ENCODE measurements at places on chromosomes 5 and 9.

- peak; percentile 35 for DNase-seq
These were observed 427.2 kb downstream of the SPOCK1 start for GRCh38 chr5:137071931-137072330.

- no peak for DNase-seq
These were observed 83.7 kb upstream of the BARHL1 start for GRCh38 chr9:132498531-132499210.

- DNase-seq, result peak; percentile 45
These were observed 31.7 kb upstream of the MEIKIN start for GRCh38 chr5:131977212-131977604.

DNA sequence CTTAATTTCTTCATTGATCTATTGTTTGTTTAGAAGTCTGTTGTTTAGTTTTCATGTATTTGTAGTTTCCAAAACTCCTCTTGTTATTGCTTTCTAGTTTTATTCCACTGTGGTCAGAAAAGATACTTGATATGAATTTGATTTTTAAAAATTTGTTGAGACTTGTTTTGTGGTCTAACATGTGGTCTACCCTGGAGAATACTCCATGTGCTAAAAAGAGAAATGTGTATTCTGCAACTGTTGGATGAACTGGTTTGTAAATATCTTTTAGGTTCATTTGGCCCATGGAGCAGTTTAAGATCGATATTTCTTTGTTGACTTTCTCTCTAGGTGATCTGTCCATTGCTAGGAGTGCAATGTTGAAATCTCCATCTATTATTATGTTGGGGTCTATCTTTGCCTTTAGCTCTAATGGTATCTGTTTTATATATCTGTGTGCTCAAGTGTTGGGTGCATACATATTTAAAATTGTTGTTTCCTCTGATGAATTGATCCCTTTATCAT lies 150.6 kb upstream of the ATP10B start:
- DNase-seq, result no peak

DNA sequence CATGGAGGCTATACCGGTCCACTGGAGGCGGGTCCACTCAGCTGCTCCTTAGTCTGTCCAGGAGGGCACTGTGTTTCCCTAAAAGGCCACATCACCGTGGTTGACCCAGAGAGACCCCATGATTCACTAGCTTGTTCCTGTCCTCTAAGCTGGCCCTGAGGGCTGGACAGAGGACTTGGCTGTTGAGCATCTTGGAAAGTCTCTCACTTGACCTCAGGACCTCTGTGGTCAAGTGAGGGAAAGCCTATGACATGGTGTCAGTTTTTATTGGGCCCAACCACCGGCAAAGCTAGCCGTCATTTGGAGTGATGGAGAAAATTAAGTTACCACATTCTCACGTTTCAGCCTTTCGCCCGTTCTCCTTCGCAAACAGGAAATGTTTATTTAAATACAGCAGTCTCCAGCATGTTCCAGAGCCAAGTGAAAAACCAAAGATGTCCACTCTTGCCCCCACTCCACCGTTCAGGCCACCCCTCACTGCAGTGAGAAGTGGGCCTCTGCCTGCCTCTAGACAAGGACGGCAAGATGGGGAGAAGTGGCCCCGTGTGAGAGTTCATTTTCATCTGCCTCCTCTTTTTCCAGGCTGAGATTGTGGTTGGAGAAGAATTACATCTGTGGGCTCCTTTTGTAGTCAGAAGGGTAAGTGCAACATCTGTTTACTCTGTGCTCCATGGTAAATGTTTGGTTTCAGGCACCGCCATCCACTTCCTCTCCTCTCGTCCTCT lies 4.4 kb downstream of the SLIT3 start:
- peak; percentile 86 for DNase-seq

GRCh38 chr5:54175-54730 lies 37.7 kb upstream of the PLEKHG4B start:
- DNase-seq, result no peak

- no peak for DNase-seq
These were observed 67.5 kb downstream of the KCNIP1 start for GRCh38 chr5:170571281-170571731.

DNA sequence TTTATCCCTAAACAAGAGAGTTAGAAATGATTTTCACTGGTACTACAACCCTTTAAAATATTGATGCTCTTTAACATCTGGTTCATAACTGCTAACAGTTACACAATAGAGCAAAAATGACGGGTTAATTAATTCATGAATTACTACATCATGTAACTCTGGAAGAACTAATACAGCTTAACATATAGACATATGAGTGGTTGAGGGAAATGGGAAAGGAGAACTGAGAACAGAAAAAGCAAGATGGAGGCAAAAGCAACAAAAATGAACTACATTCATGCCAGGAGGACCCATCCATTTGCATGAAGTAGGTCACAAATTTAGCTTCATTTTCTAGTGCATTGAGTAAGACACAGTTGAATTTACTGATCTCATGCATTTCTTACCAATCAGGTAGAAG lies 61.8 kb downstream of the C9 start:
- no peak for DNase-seq

DNA sequence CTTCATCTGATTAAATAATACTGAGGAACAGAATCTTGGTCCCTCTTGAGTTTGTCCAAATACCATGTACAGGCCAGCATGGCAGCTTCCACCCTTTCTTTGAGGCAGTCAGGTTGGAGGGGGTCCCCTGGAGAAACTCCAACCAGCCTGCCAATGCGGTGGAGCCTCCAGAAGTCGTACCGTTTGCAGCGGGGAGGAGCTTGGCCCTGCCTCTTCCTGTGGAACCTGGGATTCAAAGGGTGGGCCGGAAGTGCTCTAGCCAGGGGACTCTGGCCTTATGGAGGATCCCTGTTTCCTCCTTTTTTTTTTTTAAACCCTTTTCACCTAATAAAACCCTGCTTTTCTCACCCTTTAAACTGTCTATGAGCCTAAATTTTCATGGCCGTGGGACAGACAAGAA lies 216.3 kb upstream of the ZNF608 start:
- no peak for DNase-seq

- no peak for DNase-seq
These were observed 2.0 kb downstream of the ASPN start for GRCh38 chr9:92480291-92480771.

DNA sequence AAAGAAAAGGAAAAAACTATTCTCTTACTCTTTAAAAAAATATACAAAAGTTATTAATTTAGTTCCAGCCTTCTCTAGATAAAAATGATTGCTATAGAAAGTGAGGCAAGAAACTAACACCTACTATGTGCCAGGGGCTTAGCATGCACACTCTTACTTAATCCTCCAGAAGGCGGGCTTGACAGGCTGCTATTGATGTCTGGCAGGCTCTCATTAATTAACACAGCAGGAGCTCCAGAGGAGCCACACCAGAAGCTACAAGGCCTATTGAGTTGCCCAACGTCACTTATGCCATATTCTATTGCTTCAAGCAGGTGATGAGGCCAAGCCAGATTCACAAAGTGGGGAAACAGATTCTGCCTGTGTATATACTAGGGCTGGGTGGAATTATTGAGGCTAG lies 54.6 kb upstream of the CLINT1 start:
- DNase-seq, result no peak

- peak; percentile 61 for DNase-seq
These were observed 20.3 kb downstream of the CAMSAP1 start for GRCh38 chr9:135887021-135887507.

DNA sequence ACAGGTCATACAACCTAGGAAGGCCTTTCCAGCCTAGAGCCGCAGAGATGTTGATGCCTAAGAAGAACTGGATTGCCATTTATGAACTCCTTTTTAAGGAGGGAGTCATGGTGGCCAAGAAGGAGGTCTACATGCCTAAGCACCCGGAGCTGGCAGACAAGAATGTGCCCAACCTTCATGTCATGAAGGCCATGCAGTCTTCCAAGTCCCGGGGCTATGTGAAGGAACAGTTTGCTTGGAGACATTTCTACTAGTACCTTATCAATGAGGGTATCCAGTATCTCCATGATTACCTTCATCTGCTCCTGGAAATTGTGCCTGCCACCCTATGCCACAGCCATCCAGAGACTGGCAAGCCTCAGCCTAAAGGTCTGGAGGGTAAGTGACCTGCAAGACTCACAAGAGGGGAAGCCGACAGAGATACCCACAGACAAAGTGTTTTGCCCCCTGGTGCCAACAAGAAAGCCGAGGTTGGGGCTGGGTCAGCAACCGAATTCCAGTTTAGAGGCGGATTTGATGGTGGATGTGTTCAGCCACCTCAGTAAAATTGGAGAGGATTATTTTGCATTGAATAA lies 11.2 kb upstream of the CDKN2AIPNL start:
- no peak for DNase-seq

DNA sequence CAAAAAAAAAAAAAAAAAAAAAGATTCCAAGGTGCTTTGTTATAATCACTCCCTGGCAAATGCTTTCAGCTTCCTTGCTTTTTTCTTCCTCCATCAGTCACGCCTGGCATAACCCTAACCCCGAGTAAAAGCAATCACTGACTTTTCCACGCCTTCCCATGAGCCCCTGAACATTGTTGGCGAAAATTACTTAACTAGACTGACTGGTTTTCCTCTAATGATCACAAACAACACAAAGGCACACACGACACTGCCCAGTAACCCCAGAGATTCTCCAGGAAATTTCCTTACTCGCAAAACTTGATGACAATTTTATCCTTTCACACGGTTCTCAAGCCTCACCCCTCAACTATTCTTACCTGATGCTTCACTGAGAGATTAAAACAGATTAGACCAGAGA lies 11.4 kb upstream of the PTGR1 start:
- no peak for DNase-seq

- no peak for DNase-seq
These were observed 18.8 kb downstream of the BRD8 start for GRCh38 chr5:138159666-138160065.

GRCh38 chr5:10151656-10152055 lies 98.0 kb downstream of the ATPSCKMT start:
- no peak for DNase-seq

DNA sequence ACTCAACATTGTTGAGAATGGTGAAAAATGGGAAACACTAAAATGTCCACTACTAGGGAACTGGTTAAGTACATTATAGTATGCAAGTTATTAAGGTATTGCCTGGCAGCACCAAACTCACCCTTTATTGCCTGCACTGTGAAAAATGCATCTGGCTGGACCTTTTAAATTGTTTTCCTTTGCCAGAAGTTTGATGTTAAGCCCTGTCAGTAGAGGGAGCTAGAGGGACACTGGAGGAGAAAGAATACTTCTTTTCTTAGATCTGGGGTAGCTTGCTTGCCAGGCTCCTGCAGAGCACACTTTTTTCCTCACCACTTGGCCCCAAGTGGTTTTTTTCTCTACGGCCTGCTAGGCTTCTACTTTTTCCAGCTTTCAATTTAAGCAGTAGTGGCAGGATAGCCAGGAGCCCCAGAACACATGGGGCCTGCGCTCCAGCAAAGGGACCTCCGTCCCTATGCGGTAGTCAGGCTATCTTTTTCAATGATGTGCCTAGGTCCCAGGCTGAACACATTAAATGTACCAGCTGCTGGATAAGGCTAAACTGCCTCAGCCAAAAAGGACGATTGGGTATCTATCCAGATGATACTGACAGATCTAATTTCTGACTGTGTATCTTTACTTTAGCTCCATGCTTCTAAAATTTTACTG lies 8.0 kb upstream of the HABP4 start:
- no peak for DNase-seq

DNA sequence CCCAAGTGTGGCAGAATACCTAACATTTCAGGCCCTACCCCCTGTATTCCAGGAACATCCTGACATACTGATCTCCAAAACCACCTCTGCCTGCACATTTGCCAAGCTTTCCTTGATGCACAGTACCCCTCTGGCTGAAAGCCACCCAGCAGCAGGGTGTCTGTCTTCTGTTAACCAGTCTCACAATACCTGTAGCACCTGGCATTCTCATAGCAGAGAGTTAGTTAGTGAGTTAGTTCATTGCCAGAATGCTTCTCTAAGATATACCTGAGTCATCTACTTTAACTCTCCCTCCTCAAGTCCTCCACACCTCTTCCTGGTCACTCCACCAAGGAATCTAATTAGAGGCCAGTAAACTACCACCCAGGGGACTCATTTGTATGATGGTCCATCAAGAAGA lies 46.1 kb upstream of the IL7R start:
- no peak for DNase-seq

DNA sequence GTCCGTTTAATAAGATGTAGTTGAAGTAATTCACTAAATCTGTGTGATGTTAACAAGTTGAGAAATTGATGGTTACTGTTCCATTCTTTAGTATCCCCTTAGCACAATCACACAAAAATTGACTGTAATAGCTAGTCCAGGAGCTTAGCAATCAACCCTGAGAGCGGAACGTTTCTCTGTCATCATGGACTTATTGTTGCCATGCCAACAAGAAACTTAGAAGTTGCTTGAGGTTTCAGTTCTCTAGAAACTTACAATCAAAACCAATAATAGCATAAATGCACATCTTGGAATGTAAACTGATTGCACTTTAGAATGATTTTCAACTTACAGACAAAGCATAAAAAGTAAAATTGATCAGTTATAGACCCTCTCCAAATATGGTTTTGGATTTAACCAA lies 125.4 kb upstream of the ANKH start:
- no peak for DNase-seq

DNA sequence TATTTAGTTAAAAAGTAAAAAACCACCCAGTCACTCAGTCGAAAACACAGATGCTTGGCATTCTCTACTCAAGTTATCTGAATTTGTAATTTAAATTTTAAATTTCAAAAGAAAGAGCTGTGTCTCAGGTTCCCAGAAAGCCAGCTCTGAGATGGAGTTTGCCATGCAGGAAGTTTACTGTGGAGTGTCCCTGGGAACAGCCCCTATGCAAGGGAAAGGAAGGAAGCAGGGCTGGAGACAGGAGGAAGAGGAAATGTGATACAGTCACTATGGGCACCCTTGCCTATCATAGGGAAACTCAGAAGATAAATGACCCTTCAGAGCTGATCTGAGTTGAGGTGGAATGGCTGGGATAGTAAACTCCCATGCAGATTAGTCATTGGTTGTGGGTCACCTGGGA lies 408.8 kb upstream of the ACTBL2 start:
- DNase-seq, result no peak

- no peak for DNase-seq
These were observed 185.8 kb downstream of the CWC27 start for GRCh38 chr5:64954518-64954917.

Data from coronary artery (tissue), 2 donors.